ENCODE measurements at places on chromosomes 4 and X.

DNA sequence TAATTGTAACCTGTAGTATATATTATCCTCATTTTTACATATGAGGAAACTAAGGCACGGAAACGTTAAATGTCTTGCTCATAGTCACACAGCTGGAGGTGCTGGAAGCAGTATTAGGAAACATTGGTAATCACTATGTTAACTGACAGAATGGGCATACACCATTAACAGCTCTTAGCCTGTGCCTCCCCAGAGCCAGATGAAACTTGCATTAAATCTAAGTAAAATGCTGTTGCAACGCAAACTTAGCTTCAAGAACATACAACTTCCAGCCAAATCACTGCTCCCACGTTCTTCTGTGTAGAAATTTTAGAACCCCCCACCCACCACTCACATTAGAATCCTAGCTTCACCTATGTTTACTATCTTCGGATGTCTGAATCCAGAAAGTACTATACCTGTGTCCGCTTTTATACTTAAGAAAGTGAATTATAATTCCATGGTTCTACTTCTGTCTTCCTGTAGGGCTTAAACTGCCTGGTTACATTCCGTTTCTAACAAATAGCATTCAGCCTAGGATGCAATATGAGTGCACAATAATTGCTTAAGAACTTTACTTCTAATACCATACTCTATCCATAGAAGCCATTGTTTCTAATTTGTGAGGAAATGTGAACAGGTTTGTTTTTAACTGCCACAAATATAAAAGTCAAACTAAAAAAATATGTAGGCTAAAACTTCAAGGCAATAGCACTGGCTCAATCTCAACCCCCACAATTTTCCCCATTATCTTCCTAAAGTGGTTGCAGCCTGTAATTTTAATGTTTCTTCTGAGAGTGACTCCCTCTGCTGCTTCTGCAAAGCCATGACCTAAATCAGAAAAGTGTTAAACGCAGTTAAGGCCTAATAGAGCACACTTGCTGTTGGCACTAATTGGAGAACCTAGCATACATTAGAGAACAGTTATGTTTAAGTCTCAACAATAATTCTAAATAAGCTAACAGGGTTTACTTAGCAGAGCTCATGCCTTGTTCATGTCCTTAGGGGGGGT, 4.4 kb downstream of the UNC5C start:
- DNase-seq = no peak

GRCh38 chrX:67408423-67409079, 135.3 kb upstream of the AR start:
- DNase-seq = no peak

GRCh38 chr4:24836661-24837242, 41.4 kb downstream of the SOD3 start:
- no peak for DNase-seq

DNA sequence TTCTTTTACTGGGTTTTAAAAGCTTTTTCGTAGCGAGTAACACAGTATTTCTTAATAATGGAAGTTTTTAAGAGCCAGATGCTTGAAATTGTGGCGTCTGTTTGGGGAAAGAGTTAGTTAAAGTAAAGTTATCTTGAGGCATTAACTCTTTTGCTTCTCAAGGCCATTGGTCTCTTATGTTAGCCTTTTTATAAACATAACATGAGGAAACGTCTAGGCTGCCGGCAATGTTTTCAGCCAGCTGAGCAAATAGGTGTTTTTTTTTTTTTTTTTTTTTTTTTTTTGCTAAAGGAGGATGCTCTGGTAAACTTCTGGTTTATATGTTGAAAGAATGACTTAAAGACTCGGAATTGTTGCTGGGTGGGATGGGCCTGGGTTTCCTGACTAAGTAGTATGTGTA, 51.1 kb upstream of the RBMX start:
- DNase-seq = no peak

DNA sequence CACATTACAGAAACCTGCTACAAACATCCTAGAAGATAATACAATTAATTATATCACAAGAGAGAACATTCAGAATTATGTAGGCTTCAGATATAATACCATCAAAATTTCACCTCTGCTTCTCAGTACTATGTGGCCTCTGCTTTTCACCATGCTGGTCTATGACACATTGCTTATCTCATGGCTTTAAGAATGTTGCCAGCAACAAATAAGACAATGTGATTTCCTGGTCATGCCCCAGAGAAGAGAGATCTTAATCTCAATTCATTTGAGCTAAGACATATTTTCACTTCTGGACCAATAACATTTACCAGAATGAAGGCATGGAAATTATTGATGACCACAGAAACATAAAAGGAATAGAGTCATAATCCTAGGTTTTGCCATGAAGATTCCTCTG, 1233.4 kb upstream of the ADGRL3 start:
- DNase-seq = no peak

DNA sequence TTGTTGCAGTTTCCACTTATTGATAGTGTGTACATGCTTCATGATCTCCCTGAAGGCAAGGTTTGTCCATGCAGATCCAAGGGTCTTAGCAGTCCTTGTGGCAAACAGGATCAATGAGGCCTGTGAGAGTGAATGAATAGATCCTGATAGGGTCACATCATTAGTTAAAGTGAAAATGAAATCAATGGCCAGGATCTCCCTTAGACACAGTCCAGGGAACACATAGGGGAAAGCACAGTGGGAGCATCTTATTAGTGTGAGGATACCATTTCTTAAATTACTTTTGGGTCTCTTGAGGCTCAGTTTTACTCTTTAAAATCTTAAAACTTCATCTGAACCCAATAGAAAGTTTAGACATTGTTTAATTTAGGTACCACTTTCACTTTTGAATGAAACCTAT, 59.3 kb downstream of the ARHGAP6 start:
- DNase-seq = no peak

- DNase-seq = no peak
These were observed 105.3 kb upstream of the SMIM10 start for GRCh38 chrX:134885336-134886001.

GRCh38 chr4:15868826-15869413, 69.6 kb downstream of the FGFBP1 start:
- no peak for DNase-seq

DNA sequence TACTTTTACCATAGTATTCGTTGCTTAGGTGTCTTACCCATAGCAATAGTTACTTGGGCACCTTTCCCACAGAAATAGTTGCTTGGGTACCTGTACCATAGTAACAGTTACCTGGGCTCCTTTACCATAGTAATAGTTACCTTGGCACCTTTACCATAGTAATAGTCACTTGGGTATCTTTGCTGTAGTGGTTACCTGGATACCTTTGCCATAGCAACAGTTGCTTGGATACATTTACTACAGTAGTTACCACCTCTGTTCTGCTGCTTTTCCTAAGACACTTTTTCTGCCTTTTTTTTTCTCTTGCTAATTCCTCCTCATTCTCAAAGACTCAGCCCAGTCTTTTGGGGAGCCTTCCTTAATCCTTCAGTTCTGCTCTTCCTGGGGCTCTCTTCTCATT, 272.8 kb upstream of the PUDP start:
- DNase-seq = no peak

DNA sequence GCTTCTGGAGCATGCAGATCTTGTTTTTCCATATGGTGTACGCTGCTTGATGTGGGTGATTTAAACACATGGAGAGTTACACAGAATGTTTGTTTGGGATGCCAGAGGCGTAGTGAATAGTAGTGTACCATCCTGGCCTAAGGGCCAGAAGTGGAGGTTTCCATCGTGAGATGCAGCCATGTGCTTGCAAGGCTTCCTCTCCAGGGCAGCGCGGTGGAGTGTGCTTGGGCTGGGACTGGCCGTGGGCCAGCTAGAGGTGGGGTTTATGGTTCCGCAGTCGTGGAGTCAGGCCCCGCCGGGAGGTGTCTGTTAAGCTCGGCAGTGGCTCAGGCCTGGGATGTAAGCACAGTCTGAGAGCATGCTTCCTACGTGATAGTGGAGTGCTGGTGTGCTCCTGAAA, 14.0 kb downstream of the STOX2 start:
- no peak for DNase-seq

DNA sequence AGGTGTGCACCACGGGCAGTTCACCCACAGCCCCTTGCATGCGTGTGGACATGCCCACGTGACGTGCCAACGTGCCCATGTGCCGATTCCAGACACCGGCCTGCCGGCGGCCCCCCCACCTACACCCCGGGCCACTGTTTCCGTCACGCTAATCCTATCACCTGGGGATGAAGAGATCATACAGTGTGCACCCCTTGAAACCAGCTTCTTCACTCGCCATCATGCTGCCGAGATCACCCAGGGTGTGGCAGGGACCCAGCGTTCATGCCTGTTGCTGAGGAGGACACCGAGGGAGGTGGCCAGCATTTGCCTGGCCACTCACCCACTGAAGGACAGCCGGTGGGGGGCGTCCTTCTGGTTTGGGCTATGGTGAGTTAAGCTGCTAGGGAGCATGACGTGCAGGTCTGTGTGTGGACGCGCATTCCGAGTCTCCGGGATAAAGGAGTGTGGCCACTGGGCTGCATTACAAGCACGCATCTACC, 14.1 kb downstream of the CTBP1 start:
- no peak for DNase-seq

GRCh38 chr4:185550933-185551332, 15.6 kb upstream of the PDLIM3 start:
- DNase-seq = no peak

GRCh38 chr4:14985161-14985560, 17.1 kb upstream of the CPEB2 start:
- DNase-seq = no peak

DNA sequence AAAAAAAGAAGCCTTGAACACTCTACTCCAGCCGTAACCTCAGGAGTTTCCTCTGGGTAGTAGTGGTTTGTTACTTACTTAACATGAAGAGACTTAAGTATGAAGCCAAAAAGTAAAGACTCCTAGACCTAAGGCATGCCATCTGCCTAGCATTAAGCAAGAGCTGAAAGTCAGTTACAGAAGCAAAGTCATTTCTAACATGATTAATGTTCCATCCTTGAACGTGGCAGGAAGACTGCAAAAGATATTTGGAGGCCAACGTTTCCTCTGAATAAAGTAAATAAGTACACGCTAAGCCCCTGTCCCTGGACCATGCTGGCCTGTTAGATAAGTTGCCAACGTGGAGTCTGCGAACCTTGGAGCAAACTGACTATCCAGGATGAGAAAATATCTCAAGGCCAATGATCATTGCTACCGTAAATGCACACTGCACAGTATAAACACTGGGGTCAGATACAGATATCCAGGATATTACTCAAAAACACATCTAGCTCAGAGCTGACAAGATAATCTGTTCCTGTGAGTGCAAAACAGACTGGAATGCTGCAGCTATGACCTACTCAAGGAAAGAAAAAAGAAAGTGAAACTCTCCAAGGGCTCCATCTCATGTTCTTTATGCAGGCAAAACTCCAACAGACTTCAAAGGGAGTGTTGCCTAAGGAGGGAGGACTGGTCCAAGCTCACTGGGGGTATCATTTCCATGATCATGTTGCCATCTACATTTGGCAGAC, 255.8 kb downstream of the COL25A1 start:
- no peak for DNase-seq

- no peak for DNase-seq
These were observed 121.1 kb downstream of the SPATA18 start for GRCh38 chr4:52172166-52172565.

DNA sequence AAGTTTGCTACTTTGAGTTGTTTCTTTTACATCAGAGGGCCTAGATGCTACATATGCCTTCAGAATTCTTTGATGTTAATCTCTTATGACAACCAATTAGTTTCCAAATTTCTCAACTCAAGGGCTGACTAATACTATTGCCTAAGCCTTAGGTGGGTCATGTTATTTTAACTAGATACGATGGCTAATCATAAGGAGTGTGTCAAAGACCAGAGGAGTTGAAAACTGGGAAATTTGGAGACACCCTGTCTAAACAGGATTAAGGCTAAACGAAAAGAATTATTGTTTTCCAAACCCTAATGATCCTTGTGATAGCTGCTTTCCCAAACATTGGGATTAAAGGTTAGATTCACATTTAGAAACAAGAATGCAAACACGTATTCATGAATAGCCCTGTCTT, 228.5 kb downstream of the PCDH7 start:
- DNase-seq = no peak

DNA sequence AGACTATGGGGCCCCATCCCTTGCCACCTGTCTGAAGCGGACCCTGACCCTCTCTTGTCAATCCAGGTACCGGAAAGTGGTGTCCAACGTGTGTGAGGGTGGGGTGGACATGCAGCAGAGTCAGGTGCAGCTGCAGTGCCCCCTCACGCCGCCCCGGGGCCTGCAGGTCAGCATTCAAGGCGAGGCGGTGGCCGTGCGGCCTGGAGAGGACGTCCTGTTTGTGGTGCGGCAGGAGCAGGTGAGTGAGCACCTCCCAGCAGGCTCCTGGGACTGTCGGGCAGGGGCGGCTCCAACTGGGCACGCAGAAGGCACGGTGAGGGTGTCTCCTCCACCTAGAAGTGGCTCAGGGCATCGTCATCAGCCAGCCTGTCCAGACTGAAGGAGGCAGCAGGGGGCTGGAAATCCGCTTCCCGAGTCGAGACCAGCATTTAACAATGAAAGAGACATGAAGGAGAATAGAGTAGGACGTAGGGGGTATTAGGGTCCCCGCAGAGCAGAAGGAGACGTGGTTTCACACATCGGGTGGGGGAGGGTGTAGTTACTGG, 221.6 kb downstream of the AFAP1 start:
- DNase-seq = no peak

- no peak for DNase-seq
These were observed 10.3 kb upstream of the VSIG4 start for GRCh38 chrX:66050140-66050569.

DNA sequence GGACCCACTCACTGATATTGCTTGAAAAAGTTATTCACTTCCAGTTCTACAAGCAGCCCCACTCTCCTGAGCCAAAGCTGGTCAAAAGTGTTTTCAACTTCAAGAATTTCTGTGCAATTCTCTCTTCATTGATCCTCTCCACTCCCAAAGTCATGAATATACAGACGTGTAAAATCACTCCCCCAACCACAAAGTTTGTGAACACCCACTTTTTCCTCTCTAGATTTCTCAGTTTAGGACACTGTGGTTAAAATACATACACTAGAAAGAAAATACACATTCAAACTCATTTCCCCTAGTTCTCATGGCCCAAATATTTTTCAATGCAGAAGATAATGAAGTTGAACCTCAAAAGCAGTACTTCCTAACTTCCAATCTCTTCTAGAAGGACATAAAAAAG, 116.3 kb downstream of the MSN start:
- DNase-seq = no peak

DNA sequence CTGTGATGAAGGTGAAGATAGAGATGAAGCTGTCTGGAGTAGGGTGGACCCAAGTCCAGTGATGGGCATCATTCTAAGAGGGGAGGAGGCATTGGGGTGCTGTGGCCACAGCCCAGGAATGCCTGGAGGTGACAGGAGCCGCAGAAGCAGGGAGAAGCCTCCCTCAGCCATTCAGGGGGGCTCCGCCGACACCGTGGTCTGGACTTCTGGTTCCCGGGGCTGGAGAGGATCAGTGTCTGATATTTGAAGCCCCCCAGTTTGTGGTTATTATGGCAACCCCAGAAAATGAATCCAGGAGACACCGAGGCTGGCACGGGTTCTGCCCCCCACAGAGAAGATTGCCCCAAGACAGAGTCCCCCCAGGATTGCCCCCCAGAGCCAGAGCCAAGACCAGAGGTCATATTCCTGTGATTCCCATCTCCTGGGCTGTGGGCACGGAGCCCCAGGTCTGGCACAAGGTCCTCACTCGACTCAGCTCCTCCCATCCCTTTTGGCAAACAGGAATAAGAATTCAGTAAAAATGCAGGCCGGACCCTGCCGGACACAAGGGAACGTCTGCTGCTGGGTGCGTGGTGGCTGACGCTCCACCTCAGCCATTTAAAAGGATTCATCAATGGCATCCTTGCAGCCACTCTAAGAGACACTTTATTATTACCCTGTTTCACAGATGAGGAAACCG, 116.6 kb downstream of the CPZ start:
- DNase-seq = no peak

GRCh38 chrX:13721371-13721770, 13.0 kb downstream of the TRAPPC2 start:
- DNase-seq = no peak
